GM12891 (cell line): ENCODE measurements at places on chromosomes 1 and 21.

GRCh38 chr1:197195100-197195499 is 48.6 kb upstream of the ASPM start:
- no peak for DNase-seq

DNA sequence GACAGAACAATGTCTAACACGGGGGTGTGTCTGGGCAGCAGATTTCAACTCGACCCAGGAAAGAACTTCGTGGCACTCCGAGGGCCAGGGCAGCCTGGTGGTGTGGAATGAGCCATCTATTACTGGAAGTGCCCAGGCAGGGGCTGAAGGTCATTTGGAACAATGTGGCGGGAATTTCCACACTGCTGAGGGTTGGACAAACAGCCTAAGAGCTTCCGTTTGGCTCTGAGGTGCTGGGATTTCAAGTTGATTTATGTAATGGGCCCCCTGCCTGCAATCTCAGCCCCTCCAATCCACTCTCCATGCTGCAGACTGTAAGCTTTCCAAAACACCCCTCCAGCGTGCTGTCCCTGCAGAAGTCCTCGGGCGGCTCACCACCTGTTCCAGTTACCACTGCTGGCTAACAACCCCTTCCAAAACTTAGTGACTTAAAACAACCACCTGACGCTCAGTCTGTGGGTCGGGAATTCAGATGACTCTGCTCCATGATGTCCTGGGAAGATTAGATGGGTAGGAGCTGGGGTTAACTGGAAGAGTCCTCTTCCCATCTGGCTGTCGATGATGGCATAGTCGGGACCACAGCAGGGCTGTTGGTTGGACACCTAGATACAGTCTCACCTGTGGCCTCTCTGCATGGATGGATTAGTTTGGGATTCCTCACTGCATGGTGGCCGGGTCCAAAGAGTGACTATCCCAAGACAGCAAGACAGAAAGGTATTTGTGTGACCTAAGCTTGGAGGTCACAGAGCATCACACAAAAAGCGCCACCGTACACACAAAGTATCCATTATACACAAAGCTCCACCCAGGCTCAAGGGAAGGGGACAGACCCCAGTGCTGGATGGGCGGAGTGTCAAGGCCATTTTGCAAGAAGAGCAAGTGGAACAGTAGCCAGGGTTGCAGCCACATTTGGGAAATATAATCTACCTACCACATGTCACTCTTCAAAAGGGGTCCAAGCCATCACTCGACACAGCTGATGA is 89.7 kb upstream of the IFFO2 start:
- DNase-seq, result no peak

GRCh38 chr1:31428436-31429221 is 15.6 kb downstream of the SERINC2 start:
- no peak for DNase-seq

DNA sequence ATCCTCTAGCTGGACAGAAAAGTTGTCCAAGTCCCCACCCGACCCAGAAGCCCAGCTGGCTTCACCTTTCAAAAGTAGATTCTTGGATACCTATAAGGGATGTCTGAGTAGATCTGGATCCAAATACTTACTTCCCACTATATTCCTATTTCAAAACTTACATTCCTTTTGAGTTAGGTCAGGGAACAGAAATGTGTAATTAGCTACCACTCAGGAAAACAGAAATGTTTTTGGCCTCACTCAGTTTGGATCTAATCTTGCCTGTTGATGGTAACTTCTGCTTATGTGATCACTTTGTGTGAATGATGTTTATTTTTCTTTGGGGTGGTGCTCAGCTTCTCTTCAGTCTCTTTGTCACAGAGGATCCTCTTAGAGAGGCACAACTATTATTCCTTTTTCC is 814.4 kb upstream of the RGS18 start:
- no peak for DNase-seq

DNA sequence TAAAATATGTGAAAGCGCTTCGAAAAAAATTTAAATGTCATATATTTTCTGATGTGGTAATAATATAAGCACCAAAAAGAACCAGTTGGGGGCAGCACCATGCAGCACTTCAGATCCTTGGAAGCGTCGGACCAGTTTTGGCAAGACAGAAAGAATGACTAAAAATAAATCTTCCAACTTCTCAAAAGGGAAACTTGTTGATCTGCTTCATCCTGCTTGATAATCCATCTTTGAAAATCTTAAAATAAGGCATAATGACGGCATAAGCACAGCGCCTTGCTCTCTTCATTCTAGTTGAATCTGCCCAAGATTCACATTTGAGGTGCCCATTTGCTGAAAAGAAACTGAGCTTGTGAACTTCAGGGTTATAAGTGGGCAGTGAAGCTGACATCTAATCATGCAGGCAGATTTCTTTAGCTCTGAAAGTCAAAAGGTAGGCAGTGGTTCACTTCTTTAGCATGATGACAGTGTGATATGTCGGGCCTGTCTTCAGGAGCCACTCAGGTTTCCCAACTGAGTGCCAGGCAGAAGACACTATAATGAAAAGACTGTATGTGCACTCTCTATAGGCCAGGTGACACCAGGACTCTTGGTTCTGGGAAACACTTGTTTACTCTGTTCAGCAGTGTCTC is 19.8 kb upstream of the MUTYH start:
- DNase-seq, result no peak

- no peak for DNase-seq
These were observed 54.1 kb downstream of the CD2 start for GRCh38 chr1:116808200-116808847.
